ENCODE measurements at places on chromosomes 1 and 21.

DNA sequence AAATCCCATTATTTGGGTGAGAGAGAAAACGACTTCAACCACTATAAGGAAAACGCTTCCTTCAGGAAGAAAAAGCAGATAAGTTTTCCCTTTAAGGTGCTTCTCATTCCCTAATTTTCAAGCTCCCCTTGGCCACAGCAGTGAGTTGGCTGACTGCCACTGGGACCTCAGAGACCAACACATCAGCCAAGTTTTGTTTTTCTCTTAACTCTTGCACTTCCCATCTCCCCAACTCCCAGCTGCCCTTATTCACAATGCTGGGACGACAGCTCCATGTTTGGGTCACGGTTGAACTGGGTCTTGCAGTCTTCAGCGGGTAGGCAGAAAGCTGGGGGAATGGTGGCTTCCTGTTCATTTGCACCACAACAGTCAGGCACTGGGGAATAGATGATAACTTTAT lies 18.9 kb downstream of the SGIP1 start:
- DNase-seq = no peak

DNA sequence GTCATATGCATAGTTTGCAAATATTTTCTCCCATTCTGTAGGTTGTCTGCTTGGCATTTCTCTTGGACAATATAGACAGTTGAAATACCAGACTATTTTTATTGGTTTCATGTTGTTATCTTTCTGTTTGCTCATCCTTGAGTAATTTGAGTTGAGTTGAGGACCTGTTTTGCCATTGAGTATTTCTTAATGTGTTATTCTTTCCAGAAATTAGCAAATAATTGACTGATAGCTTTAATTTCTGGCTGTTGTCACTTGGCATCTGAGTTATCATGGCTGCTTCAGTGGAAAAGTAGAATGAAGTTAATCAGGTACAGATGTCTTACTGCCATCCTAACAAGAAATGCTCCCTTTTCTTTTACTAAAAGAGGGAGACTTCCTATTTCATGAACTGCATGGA lies 264.8 kb upstream of the DUSP10 start:
- no peak for DNase-seq

GRCh38 chr1:38555130-38555529 lies 304.4 kb downstream of the RRAGC start:
- DNase-seq = no peak

DNA sequence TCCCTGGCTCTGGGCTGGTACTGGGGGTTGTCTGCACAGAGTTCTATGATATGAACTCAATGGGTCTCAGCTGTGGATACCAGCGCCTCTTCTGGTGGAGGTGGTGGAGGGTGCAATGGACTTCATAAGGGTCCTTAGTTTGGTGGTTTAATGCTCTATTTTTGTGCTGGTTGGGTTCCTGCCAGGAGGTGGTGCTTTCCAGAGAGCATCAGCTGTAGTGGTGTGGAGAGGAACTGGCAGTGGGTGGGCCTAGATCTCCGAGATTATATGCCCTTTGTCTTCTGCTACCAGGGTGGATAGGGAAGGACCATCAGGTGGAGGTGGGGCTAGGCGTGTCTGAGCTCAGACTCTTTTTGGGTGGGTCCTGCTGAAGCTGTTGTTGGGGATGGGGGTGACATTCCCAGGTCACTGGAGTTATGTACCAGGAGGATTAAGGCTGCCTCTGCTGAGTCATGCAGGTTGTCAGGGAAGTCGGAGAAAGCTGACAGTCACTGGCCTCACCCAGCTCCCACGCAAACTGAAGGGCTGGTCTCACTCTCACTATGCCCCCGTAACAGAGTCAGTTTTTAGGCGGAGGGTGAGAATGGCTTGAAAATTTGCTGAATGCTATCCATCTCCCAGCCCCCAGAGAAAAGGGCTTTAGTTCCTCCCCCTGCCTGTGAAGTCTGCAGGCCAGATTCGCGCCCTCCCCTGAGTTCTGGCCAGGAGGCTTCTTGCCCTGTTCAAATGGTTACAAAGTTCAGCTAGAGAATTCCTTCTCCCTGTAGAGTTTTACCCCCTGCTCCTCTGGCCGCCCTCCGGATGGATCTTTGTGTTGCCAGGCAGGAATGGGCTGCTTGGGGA lies 902.9 kb downstream of the LTN1 start:
- no peak for DNase-seq

- no peak for DNase-seq
Measured at GRCh38 chr1:36323636-36324352, at the start of gene EVA1B. TSS of gene EVA1B (minus strand) at chr1:36323645. CDS start at chr1:36323037, 608 bp downstream.

GRCh38 chr1:165253818-165254254 lies 102.7 kb downstream of the LMX1A start:
- no peak for DNase-seq

DNA sequence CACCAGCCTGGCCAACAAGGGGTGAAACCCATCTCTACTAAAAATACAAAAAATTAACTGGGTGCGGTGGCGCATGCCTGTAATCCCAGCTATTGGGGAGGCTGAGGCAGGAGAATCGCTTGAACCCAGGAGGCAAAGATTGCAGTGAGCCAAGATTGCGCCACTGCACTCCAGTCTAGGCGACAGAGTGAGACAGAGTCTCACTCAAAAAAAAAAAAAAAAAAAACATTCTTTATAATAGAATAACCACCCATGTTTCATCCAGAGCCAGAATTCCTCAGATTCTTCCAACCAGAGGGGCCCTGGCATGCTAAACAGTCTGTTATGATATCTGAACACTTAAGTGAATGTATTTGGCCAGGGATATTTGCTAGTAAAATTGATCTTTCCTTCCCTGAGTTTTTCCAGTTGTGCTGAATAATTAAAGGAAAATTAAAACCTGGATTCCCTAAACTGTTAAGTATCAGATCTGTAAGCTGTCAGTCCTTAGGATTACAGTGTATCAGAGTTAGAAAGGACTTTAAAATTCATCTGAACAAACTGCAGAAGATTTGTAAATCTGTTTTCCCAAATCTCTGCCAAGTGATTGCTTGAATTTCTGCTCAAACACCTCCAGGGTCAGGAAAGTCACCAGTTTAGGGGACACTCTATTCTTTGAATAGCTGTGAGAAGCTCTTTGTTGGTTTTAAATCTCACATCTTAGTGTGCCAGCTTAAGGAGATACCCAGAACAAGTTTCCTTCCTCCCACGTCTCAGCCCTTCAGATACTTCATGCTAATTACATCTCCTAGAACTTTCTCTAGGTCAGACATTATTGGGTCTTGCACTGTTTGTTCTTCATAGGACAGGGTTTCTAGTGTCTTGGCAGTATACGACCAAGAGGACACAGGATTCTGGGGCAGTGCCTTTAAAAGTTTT lies 84.6 kb upstream of the BMP8A start:
- no peak for DNase-seq

GRCh38 chr1:47827109-47827508 lies 170.1 kb downstream of the TRABD2B start:
- DNase-seq = no peak

- no peak for DNase-seq
Measured at GRCh38 chr1:158013840-158014730, 20.6 kb downstream of the KIRREL1 start.

DNA sequence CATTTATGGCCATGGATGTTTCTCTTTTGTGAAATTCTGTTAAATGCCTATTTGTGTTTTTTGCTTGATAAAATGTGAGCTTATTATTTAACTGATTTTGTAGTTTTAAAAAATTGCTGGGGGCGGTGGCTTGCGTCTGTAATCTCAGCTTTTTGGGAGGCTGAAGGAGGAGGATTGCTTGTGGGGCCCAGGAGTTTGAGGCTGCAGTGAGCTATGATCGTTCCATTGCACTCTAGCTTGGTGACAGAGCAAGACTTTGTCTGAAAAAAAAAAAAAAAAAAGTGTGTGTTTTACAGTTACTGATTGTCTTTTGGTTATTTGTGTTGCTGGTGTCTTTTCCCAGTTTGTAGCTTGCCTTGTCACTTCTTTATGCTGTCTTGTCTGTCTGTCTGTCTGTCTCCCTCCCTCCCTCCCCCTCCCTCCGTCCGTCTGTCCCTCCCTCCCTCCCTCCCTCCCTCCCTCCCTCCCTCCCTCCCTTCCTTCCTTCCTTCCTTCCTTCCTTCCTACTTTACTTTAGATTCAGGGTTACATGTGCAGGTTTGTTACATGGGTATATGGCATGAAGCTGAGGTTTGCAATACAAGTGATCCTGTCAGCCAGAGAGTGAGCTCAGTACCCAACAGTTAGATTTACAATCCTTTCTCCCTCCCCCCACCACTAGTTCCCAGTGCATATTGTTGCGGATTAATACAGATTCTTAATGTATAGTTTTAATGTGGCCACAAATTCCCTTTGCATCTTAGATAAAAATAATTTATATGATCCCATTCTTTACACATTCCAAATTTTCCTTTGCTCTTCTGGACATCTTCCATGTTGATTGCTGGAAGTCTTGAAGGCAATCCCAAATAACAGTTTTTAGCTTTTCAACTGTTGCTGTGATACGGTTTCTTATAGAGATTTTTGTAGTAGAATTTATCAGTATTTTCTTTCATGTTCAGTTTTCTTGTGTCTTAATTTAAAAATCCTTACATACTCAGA lies 25.1 kb downstream of the PTBP2 start:
- no peak for DNase-seq

DNA sequence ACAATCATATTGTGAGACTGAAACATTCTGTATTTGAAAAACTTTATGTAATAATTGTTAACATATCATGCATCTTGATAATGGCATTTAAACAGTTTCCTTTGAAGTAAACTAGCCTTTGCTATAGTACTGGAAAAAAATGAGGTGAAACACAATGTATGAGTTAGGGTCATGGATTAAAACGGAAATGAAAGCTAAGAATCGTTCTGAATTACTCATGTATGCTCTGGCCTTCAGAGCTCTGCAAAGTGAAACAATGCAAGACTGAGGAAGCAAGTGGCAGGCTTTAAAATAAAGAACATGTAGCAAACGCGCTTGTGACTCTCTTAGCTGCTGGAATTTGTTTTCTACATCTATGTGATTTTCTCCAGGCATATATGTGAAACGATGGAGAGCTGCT lies 317.1 kb downstream of the DPYD start:
- no peak for DNase-seq

DNA sequence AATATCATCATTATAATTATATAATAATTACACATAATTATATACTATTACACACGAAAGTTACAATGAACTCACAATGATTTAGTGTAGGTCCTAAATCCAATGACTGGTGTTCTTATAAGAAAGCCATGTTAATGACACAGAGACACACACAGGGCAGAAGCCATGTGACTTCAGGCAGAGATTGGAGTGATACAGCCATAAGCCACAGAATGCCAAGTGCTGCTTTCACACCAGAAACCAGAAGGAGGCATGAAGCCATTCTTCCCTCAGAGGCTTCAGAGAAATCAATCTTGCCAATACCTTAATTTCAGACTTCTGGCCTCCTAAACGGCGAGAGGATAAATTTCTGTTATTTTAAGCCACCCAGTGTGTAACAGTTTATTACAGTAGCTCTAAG lies 147.4 kb upstream of the KRTAP19-8 start:
- no peak for DNase-seq

GRCh38 chr1:226292874-226293552 lies 16.0 kb downstream of the LIN9 start:
- no peak for DNase-seq

GRCh38 chr1:74333244-74333643 lies 98.1 kb downstream of the TNNI3K start:
- no peak for DNase-seq

- DNase-seq = no peak
Measured at GRCh38 chr21:20250337-20250736, 747.9 kb upstream of the NCAM2 start.

DNA sequence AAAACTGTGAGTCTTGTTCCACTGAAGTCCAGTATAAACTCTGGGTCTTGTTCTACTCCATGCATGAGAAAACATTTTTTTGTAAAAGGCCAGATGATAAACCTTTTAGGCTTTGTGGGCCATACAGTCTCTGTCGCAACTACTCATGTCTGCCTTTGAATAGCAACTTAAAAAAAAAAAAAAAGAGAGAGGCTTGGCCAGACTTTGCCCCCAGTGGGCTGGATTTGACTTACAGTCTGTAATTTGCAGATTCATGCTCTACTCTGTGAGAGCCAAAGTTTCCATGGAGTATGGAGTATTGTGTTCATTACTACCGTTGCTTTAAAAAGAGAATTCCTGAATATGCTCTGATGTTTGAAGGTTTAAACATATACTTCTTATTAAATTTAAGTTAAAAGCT lies 654.9 kb upstream of the PKN2 start:
- no peak for DNase-seq

DNA sequence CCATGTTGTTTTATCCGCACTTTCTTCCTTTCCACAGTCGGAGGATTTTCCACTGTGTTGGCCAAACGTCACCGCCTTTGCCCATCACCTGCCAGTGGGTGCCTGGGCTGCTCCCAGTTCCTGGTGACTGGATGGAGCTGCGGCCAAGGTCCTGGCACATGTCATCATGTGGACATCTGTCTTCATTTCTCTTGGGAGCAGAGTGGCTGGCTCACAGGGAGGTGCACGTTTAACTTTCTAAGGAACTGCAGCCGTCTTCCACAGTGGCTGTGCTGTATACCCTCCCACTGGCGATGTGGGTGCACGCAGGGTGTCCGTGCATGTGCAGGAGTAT lies 19.5 kb upstream of the RNF223 start:
- DNase-seq = no peak

- DNase-seq = peak; percentile 97
Measured at GRCh38 chr1:156504821-156505678, 4.5 kb upstream of the MEF2D start.

GRCh38 chr1:226912587-226913176 lies 27.4 kb upstream of the COQ8A start:
- no peak for DNase-seq

- DNase-seq = no peak
Measured at GRCh38 chr1:180278194-180278515, 48.1 kb downstream of the LHX4 start.

DNA sequence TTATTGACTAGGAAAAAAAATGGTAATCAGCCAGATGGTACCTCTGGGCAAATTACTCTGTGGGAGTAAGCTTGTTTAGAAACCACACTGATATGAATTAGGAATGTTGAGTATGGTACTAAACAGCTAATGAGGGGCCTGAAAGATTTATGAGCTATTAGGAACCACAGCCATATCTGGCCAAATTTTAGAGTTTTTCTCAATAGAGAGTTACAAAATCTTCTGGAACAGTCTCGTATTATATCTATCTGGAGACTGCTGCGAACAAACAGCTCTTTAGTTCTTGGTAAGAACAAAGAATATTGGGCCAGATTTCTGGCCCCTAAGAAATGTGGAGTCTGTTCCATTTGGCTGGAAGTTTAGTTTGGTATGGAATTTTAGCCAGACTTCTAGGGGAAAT lies 4.9 kb upstream of the PODN start:
- DNase-seq = no peak

DNA sequence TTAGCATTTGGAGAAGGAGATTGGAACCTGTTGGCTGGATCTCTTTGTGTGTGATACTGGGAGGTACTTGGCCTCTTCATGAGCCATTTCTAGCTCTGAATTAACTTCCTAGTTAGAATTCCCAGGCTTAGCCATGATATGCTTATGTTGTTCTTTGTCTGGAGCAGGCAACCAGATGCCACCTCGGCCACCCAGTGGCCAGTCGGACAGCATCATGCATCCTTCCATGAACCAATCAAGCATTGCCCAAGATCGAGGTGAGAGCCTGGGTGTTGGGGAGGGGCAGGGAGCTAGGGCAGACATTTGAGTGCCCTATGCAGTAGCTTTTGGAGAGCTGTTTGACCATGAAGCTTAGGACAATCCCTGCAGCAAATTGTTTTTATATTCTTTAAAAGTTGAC lies 26.5 kb upstream of the PIGV start:
- DNase-seq = no peak

Measured in GM12864 (cell line).